Psoas muscle (tissue), 8 donors: ENCODE measurements at places on chromosomes 3 and 15. TPM values are rescaled to one million over a fixed set of nuclear protein-coding genes. Genes with fewer than 3 reads are reported as not detected.

Gene OR5K2
- not detected for total RNA-seq

Gene RASGRF1
- not detected for total RNA-seq

DNA sequence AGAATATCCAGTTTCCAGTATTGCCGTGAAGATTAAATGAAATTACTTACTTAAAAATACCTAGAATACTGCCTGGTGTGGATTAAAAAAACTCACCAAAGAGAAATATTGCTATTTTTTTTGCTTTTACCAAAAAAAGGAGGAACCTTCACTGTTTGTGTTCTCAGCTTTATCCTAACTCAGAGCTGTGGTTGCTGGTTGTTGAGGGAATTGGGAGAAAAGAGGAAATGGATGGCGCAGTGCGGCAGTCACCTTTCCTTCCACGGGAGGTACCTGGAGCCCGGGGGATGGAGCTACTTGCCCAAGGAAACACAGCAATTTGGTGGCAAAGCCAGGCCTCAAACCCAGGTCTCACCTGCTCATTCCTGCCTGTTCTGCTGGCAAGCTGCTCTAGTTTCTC is 270.3 kb downstream of the RPLP1 start:
- no peaks in the 10 kb centered on the region for H3K36me3 ChIP-seq
- DNase-seq, result no peak
- peaks cover 12% of the 10 kb centered on the region for H3K4me1 ChIP-seq
- no peaks in the 10 kb centered on the region for H3K27me3 ChIP-seq

GRCh38 chr15:73387507-73388255 is 18.9 kb upstream of the HCN4 start:
- H3K36me3 ChIP-seq, result no peaks in the 10 kb centered on the region
- H3K4me1 ChIP-seq, result no peaks in the 10 kb centered on the region
- no peak for DNase-seq
- no peak overlapping the region for H3K4me3 ChIP-seq
- no peaks in the 10 kb centered on the region for H3K27me3 ChIP-seq

- H3K4me3 ChIP-seq, result no peak overlapping the region
- H3K27ac ChIP-seq, result no peak overlapping the region
- DNase-seq, result no peak
Measured at GRCh38 chr3:81980596-81981494, 219.4 kb upstream of the GBE1 start.
